ENCODE measurements at places on chromosomes 7 and 10.

DNA sequence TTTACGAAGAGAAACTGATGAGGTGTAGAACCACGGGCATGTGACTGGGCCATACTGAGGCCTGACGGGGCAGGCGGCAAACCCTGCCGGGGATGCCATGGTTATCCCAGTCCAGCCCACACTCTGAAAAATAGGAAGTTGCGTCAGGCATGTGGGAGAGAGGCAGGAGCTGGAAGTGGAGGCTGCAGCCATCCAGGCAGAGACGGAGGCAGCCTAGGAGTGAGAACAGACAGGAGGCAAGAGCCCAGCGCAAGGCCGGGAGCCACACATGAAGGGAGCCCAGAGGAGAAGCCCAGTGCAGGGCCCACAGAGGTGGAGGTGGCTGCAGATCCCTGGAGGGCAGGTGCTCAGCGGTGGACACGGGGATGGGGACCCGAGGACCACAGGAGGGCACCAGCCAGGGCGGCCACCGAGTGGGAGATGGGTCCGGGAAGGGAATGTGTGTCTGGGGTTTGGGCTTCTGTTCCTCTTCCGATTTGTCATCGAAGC lies 175.2 kb upstream of the PPP2R2D start:
- DNase-seq = no peak

- DNase-seq = no peak
Observed at GRCh38 chr7:17437586-17437985, 139.1 kb downstream of the AHR start.

- DNase-seq = no peak
Observed at GRCh38 chr10:84226616-84227015, 1.3 kb upstream of the LRIT2 start.

- no peak for DNase-seq
Observed at GRCh38 chr7:11591943-11592342, 240.1 kb downstream of the THSD7A start.

- DNase-seq = no peak
Observed at GRCh38 chr7:137970253-137970975, 31.5 kb downstream of the CREB3L2 start.

DNA sequence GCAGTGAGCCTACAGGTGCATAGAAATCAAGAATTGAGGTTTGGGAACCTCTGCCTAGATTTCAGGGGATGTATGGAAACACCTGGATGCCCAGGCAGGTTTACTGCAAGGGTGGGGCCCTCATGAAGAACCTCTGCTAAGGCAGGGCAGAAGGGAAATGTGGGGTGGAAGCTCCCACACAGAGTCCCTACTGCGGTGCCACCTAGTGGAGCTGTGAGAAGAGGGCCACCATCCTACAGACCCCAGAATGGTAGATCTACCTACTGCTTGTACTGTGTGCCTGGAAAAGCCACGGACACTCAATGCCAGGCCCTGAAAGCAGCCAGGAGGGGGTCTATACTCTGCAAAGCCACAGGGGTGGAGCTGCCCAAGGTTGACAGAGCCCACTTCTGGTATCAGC lies 533.5 kb downstream of the GPAM start:
- no peak for DNase-seq

DNA sequence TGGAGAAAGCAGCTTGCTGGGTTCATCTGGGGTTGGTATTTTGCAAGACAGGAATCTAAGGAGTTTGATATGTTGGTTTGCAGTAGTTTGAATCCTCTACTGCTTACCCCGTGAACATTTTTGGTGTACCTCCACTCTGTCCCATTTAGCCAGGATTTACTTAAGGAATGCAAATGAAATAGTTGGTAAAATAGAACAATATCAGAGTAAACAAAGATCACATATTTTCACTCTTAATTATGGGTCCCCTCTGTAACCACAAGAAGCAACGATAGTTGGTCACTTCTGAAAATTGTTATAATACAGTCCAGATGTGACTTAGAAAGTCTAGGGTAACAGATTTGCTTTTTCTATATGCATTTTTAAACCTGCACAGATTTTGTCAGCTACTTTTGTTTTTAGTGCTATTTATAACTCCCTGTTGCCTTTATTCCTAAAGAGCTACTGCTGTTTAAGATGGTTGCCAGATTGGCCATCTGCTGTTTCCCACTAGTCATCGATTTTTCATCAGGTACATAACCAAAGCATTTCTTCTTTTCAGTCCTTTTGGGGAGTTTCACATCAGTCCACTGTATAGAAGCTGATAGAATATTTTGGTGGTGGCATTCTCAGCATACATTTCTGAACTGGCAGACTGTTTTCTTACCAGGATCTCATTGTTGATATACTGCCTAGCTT lies 37.6 kb downstream of the MAPK8 start:
- no peak for DNase-seq

- no peak for DNase-seq
Observed at GRCh38 chr10:128016423-128017060, 109.6 kb downstream of the PTPRE start.

GRCh38 chr10:78851647-78852046 lies 217.1 kb upstream of the ZMIZ1 start:
- no peak for DNase-seq

DNA sequence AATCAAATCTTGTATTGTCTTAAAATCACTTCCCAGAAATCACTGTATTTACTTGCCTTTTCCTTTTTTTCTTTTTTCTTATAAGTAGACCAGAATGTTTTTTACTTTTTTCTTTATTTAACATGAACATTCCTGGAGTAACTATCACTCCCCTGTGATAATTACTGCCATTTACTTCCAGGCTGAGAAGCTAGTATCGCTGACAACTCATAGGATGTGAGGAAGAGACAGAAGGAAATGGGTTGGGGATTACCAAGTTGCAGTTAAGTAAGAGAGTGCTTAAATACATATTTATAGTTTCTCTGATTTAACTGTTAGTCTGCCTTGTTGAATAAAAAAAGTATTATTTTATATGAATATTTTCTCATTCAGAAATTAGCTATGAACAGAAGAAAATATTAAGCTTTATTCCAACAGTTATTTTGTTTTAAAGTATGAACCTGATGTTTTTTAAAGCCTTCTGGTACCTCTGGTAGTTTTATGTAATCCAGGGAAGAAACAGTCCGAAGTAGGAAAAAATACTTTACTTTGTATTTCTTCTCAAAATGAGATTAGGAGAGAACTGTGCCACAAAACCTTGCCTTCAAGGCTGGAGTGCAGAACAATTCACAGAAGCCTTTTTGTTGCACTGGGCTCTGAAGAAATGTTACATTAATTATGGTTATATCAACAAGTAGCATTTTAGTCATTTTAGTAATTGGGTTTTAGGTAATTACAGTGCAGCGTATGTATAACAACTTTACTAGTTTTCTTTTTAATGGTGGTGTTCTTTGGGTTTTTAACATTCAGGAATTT lies 72.8 kb downstream of the SHOC2 start:
- no peak for DNase-seq

DNA sequence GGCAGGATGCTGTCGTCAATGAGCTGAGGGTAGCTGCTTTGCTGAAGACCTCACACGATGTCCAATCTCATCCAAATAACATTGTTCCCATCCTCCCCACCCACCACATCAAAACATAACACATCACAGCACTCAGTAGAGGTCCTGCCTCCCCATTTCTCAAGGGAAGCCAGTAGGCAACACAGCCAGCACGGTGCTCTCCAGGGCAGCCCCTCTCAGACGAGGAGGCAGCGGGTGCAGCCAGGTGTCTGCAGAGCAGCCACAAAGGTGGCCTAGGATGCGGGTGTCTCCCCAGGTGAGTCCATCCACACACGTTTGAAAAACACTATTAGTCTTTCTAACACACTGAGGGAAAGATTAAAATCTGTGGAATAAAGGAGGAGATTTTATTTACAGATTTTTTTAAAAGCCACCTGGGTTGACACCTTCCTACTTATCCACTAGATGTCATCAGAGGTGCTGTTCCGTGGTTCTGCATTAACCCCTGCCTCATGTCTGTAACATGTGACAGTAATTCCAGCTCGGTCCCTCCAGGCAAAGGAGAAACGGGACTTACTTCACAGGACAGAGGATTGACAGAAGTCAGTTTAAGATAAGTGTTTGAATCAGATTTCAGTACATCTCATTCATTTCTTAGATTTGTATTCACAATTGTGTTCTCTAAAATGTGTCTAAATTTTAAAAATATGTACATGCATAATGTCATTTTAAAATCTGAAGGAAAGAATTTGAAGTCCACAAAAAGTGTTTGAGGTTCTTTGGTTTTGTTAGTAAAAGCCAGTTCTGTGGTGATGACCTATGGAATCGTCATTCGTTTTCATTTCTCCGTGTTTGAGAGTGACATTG lies 68.0 kb downstream of the LANCL2 start:
- DNase-seq = no peak

DNA sequence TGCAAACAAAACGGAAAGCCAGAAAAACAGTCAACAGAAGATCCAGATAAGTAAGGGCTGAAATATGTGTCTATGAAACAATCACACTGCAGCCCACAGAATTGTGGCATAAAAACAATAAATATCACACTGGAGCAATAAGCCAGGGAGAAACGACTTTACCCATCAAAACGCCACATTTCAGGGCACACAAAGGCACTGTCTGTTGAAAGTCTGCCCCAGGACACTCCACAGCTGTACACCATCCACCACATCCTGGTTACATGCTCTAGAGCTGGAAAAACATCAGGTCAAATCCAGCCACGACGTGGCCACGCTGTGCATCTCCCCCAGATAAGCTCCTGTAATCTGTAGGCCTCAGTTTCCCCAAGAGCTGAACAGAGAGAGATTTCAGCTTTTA lies 88.7 kb downstream of the COBL start:
- DNase-seq = no peak

GRCh38 chr10:120480065-120480600 lies 23.1 kb downstream of the PLPP4 start:
- no peak for DNase-seq

- no peak for DNase-seq
Observed at GRCh38 chr10:132036887-132037675, 28.7 kb upstream of the JAKMIP3 start.

- DNase-seq = no peak
Observed at GRCh38 chr10:58475322-58476277, 37.1 kb upstream of the BICC1 start.

- DNase-seq = no peak
Observed at GRCh38 chr10:74417397-74417796, 266.4 kb downstream of the ADK start.

DNA sequence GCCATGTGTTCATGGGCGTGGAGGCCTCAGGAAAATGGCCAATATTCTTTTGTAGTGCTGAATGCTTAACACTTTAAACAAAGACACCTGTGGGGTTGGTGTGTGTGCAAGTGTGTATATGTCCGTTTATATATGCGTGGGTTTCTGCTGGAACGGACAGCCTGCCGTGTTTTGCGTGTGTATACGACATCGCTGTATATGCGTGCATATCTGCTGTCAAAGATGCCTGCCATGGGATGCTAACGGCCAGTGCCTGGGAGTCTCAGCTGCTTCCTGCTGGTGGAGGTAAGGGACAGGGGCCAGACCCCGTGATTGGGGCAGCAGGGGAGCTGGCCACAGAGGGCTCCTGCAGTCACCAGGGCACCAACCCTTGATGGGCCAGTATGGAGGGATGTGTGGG lies 216.3 kb upstream of the SHH start:
- DNase-seq = no peak

DNA sequence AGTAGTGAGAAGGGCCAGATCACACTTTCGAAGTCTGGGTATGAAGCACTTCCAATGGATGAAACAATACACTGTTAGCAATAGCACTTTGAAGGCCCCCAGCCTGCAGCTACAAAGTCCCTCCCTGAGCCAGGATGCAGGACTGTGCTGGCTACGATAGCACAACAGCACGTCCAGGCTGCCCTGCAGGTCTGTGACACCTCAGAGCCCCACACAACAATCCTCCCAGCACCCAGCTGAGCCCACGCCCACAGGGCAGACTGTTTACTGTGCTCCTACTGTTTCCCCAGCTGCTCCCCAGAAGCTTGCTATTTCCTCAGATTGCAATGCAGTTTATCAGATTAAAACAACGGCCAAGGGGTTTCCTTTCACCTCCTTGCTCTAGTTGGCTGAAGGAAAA lies 71.4 kb downstream of the HTR5A start:
- DNase-seq = no peak

GRCh38 chr7:91940171-91940570 lies 491 bp upstream of the AKAP9 start:
- DNase-seq = no peak

DNA sequence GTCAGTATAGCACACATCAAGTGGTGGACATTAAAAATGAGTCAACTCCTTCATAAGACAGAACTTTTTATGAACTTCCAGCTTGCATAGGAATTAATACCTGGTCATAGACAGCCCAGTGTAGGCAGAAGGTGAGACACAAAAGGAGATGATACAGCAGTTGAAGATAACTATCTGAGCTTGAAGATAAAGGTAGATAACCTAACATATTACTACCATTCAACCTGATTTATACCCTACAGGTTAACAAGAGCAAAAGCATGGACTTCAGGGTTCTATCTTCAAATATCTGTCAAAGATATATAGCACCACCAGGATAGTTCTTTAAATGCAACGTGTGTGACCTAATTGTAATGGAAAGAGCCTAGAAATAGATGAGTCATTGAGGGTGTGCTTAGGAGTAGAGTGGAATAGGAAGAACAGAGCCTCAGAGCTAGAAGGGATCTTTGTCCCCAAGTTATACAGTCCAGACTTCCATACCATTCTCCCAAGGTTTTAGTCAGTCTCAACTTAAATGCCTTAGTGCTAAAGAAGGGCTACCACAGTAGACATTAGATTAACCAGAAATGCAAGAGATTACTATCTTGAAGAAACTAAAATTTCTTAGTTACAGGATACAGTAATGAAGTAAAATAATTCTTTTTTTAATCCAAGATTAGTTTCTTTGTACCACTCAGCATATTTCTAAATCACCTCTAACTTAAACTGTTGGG lies 9.2 kb downstream of the ZNF800 start:
- DNase-seq = no peak

GRCh38 chr7:120272261-120272660 lies 714 bp upstream of the KCND2 start:
- DNase-seq = no peak

DNA sequence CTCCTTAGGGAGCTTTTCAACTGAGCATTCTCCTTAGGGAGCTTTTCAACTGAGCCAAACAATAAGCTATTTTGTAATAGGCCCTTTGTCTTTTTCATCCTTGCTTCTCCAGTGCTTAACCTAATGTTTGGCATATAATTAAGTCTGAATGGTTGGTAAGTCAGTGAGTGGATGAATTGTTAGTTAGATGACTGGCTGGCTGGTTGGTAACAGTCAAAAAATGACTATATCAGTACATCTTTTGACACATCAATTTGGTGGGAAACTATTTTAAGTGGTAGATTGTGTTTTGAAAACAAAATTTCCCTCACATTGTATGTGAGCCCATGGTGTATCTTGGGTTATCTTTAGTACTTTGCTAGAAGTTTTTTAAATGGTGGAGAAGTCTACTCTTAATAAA lies 16.4 kb downstream of the ING3 start:
- DNase-seq = no peak

DNA sequence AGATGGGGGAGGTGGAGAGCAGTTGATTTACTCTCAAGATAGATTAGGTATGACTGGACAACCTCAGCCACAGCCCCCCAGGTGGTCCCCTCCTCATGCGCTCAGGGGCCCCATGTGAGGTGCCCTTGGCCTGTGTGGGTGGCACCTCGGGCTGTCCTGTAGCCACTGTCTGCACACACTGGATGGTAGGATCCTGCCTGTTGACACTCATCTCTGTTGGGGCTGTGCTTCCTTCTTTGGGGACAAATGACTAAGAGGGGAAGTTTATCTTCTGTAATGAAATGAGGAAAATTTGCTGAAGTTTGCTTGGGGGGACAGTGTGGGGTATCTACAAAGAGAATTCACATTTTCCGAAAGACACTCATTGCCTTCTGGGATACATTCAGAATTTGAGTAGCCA lies 53.6 kb upstream of the ANTXRL start:
- no peak for DNase-seq
